ENCODE measurements at places on chromosomes 1 and 21.

- no peak for DNase-seq
These were observed 75.0 kb downstream of the PTPN14 start for GRCh38 chr1:214476229-214476985.

- DNase-seq: no peak
These were observed 12.2 kb downstream of the KIAA1614 start for GRCh38 chr1:180924939-180925338.

DNA sequence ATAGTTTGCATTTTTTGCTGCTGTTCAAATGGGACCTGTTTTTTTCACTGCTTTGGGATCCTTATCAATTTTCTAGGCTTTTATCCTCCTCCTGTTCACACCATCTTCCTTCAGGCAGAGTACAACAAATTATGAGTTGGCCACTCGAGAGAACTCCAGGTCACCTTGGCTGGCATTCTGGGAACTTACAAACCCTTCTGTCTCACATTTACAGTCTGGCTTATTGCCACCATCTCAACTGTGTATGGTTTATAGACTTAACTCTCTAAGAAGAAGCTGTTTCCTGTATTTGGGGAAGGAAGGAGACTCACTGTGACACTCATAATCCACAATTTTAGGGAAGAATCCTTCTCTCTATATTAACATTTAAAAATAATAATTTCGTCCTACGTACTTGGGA is 5.4 kb upstream of the ZNF691 start:
- DNase-seq: no peak

DNA sequence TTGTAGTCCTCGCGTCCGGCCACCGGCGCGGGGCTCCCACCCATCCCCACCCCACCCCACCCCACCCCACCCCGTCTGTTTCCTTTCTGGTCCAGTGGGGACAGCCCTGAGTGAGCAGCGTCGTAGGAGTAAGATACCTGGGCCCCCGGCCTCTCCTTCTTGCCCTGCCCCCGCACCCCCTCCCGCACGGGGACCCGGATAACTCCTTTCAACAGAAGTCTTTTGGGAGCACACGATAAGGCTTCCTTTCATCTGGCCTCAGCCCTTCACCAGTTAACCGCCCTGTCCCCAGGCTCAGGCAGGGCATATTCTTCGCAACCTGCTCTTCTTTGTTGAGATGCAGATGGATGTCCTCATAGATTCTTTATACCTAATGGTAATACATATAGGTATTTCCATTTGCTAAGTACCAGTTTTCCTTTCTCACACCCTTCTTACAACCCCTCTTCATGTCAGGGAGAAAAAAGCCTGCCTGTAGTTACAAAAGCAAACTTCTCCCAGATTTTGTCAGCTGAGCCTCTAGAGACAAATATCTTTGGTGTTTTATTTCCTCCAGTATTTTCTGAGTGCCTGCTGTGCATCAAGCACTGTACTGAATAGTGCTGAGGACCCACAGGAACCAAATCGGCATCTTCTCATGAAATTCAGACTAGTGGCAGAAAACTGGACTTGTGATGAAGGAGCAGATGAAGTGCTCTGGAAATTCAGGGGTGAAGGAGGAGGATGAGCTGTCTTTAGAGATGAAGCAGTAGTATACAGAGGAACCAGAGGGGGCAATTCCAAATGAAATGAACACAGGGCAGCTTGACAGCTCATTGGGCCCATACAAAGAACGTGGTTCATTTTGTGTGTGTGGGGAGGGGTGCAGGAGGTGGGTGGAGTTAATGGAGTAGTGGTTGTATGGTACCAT is 33.6 kb downstream of the SLC2A1 start:
- no peak for DNase-seq

- DNase-seq: no peak
These were observed 207.6 kb upstream of the HMCN1 start for GRCh38 chr1:185526344-185527307.

DNA sequence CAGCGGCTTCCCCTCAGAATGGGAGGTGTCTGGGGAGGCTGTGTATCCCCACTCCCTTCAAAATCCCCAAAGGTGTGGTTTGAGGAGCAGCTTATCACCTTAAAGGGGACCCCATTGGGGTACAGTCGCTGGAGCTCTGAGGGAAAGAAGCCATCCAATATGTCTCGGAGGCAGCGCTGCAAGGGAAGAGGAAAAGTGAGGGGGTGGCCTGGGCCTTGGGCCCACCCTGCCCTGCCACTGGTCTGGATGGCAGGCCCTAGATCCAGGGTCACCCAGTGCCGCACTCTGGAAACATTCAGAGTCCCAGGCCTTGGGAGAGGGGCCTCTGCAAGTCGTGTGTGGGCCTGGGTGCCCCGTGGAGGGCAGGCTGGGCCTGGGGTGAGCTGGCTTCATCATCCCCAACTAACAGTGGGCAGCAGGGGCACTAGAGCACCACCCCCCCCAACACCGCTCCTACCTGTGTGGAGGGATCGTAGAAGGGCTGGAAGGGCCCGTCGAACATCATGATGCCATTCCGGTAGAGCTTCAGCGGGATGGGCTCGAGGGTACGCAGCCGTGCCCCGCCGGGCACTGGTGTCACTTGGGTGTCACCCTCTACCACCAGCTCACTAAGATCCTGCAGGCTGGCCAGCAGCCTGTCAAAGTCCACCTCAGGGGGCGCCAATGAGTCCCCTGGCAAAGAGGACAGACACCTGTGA is 5.6 kb downstream of the SH3BGRL3 start:
- DNase-seq: no peak

DNA sequence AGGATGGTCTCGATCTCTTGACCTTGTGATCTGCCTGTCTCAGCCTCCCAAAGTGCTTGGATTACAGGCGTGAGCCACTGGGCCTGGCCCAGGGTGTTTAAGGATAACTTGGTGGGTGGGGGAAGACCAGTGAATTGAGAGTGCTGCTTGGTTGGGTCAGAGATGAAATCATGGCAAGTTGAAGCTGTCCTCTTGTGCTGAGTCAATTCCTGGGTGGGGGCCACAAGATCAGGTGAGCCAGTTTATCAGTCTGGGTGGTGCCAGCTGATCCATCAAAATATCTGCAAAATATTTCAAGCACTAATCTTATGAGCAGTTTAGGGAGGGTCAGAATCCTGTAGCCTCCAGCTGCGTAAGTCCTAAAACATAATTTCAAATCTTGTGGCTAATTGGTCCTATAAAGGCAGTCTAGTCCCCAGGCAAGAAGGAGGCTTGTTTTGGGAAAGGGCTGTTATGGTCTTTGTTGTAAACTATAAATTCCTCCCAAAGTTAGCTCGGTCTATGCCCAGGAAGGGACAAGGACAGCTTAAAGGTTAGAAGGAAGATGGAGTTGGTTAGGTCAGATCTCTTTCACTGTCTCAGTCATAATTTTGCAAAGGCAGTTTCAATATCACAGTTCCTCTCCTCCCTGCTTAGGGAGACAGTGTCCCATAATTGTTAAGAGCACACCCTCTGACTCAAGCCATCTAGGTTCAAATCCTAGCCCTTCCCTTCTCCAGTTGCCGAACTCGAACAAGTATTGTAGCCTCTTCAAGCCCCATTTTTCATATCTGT is 66.8 kb upstream of the BACH1 start:
- DNase-seq: no peak

GRCh38 chr1:179883040-179883744 is 1.1 kb downstream of the TOR1AIP1 start:
- DNase-seq: no peak

DNA sequence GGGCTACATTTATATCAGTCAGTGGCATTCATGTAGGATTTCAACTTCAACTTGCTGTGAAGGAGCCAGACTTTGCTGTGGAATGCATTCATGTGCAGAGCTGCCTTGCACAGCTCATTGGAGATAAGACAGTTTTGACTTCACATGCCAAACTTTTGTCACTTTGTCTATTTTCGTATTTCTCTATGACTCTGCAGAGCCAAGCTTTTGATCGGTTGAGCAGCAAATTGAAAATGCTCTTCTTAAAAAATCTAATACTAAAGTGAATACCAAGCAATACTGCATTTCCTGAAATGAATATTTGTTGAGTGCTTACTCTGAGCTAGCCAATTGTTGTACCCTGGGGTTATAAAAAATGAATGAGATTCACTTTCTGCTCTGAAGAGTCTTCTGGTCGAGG is 388.7 kb downstream of the ST6GALNAC3 start:
- no peak for DNase-seq

- no peak for DNase-seq
These were observed 70.7 kb upstream of the DAB1 start for GRCh38 chr1:57494530-57495079.

DNA sequence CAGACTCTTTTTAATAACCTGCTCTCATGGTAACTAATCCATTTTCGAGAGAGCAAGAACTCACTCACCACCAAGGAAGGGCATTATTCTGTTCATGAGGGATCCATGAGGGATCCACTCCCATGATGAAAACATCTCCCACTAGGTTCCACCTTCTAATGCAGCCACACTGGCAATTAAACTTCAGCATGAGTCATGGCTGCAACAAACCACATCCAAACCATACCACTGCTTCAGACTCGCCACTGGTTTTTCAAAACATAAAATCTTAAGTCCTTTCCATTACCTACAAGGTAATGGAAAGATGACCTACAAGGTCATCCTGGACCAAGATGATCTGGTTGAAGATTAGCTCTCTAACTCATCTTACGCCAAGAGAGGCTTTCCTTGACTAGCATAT is 405.1 kb downstream of the VAV3 start:
- DNase-seq: no peak

DNA sequence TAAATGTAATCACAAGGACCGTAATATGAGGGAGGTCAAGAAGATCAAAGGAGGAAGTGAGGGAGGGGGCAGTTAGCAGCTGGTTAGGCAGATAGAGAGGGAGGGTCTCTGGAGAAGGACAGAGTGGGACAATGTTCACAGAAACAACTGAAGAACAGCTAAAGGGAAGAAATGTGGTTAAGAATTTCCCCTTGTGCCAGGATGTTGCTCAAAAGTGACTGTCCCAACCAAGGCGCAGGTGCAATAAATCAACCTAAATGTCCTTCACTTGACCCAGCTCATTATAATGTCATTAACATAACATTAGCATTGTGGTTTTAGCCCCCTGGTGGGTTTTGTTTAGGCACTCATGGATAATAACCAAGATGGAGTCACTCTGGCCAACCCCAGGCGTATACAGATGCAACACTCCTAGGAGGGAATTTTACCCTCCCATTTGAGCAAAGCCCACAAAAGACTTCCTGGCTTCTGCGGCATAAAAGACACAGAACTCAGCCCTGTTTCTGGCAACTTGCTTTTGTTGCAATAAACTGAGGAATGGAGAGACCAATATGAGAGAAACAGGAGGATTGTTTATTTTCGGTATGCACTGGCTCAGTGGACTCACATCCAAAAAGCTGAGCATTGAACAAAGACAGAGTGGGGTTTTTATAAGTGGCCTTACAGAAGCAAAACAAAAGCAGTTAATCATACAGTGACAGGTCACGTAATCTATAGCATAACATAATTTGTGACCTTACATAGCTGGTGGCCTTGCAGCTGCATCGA is 7.3 kb upstream of the CA6 start:
- DNase-seq: no peak

DNA sequence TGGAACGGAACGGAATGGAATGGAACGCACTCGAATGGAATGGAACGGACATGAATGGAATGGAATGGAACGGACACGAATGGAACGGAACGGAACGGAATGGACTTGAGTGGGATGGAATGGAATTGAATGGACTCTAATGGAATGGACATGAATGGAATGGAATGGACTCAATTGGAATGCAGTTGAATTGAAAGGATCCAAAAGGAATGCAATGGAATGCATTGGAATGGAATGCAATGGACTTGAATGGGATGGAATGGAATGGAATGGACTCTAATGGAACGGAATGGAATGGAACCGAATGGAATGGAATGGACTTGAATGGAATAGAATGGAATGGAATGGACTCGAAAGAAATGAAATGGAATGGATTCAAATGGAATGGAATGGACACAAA is 102.4 kb upstream of the OR4F16 start:
- peak; percentile 31 for DNase-seq

DNA sequence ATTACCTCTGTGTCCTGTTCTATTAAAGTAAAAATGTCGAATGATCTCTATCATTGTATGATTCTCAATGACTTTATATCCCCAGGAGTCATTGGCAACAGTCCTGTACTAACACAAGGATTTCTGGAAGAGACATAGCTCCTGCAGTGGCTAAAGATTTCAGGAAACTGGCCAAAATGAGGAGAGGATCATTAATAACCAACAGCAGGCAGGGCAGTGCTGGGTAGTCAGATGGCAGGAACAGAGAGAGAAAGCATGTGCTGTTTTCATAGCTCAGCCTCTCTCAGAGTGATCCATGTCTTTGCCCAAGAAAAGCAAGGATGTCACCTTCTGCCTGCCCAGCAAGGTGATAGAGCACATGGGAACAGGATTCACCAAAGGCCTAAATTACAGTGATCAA is 604.7 kb upstream of the PLXNA2 start:
- DNase-seq: no peak

DNA sequence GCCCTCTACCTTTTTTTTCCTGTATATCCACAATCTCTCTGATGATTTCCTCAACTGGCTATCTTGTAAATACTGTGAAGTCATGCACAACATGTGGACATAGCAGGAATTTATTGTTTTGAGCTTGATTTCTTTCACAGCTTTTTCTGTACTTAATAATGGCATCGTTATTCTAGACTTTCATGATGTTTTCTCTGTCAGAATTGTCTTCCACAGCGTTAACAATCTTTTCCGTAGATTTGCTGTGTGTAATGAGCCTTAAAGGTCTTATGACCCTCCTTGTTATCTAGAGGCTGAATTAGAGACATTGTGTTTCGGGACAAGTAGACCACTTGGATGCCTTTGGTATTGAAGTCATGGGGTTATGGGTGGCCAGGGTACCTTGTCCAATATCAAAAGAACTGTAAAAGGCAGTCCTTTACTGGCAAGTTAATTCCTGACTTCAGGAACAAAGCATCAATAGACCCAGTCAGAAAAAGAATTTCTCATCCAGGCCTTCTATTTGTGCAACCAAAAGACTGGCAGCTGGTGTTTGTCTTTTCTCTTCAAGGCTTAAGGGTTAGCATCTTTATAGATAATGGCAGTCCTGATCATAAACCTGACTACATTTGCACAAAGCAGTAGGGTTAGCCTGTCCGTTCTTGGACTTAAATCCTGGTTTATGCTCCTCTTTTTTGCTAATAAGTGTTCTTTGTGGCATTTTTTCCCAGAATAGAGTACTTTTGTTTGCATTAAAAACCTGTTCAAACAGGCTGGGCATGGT is 30.1 kb upstream of the CHAF1B start:
- no peak for DNase-seq

- DNase-seq: no peak
These were observed 22.6 kb upstream of the SRSF10 start for GRCh38 chr1:24002695-24003094.

- DNase-seq: no peak
These were observed 17.0 kb downstream of the IL10RB start for GRCh38 chr21:33283203-33283602.

DNA sequence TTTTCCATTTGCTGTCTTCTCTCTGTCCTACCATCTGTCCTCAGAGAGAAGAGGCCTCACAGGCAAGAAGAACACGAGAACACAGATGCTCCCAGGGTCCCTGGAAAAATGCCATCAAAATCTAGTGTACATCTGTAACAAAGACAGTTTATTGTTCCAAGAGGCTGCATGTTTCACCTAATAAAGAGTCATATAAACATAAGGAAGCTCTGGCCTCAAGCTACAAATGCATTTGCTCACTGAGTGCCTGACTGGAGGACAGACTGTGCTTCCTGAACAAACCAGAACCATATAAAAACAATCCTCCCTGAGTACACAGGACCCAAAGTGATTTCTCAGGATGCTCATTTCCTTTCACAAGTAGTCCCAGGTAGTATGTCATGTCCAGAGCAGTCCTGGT is 76.3 kb upstream of the SLC44A3 start:
- DNase-seq: no peak

- peak; percentile 40 for DNase-seq
These were observed 894 bp downstream of the EPB41 start for GRCh38 chr1:28915031-28915895.
